ENCODE measurements at places on chromosomes 6 and 20. TPM values are rescaled to one million over a fixed set of nuclear protein-coding genes. Genes with fewer than 3 reads are reported as not detected.
A peak's percentile ranks its signal among the peaks of the same experiment; 100 is the strongest.

COL21A1 gene
- not detected for polyA plus RNA-seq

PNPLA1 gene
- not detected for polyA plus RNA-seq

SRMS gene
- polyA plus RNA-seq: not detected

TNNC2 gene
- polyA plus RNA-seq: 0.36 TPM

DNA sequence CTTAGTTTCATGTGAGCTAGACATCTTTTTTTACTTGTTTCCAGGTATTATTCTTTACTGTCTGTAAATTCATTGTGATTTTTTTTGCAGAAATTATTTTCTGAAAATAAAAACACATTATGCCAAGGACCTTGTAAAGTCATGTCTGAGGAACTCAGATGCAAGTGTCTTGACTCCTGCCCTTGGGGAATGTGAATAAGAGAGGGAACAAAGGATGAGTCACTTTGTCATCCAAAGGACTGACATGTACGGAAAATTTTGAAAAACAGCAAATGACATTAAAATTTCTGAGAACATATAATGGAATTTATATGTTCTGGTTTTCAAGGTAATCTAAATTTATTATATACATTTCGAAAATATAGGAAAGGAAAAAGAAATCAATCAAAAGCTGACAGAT, 660.4 kb downstream of the CD109 start:
- no peak for DNase-seq

DNA sequence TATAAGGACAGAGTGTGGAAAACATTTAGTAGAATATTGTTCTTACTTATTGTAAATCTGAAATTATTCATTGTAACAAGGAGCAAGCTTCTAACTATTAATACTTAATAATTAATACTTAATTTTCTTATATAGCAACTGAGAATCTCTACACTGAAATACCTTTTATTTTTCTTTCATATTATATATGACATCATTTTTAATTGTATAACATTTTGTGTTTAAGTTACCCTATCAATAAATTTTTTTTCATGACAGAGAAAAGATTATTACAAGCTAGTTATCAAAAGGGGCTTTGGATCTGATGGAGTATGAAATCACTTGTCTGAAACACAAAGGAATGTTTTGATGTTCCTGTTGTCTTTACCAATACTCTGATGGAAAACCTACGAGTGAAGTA, 72.2 kb upstream of the CNKSR3 start:
- DNase-seq: no peak

- no peak for DNase-seq
Measured at GRCh38 chr20:24453869-24454268, 15.6 kb upstream of the SYNDIG1 start.

DNA sequence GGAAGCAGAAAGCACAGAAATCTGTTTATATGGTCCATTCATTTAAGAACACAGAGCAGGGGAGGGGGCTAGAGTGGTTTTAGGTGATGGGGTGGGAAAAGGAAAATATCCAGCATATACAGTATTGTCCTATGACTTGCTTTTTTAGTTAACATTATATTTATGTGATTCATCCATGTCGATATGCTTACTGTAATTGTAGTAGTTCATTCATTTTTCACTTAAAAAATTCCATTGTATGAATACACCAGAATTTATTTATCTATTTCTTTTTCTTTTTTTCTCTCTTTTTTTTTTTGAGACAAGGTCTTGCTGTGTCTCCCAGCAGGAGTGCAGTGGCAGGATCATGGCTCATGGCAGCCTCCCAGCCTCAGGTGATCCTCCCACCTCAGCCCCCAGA, 9.6 kb upstream of the PRIM2 start:
- no peak for DNase-seq

DNA sequence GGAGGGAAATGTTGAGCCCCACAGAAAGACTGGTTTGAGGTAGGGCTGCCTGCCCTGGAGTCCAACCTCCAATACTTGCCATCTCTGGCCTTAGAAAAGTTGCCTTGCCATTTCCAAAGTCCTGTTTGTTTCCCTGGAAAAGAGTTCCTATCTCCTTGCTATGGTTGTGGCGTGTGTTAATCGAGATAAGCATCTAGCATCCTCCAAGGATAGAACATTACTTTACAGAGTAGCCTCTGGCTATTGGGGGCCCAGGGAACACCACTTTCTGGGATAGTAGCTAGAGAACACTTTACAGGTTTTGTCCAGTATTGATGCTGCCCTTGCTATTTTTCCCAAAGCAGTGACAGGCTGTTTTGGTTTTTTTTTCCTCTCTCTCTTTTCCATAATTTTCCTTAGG, 57.4 kb upstream of the SASH1 start:
- DNase-seq: no peak

DNA sequence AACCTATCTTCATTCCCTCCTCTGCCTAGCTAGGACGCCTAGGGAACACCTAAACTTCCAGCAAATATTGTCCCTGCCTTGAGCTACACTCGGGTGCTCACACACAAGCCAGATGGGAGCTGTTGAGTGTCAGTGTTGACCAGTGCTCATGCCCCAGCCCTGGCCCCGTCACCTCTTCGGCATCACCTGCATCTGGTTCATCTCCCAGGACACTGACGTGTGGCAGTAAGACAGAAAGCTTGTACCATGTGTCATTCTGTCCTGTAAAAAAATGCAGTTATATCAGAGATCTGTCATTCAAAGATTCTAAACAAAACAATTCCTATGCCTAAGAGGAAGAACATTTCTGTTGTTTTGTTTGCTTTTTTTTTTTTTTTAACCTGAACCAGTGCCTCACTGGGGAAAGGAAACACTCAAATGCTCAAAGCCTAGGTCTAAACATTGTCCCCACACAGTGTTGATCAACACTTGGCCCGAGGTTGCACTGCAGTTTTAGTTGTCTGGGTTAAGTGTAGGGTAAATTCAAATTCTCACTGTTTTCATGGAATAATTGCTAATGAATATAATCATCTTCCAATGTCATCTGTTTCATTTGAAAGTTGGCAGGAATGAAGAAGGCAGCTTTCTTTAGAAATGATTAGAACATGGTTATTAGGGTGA, 102.7 kb upstream of the SASH1 start:
- no peak for DNase-seq

DNA sequence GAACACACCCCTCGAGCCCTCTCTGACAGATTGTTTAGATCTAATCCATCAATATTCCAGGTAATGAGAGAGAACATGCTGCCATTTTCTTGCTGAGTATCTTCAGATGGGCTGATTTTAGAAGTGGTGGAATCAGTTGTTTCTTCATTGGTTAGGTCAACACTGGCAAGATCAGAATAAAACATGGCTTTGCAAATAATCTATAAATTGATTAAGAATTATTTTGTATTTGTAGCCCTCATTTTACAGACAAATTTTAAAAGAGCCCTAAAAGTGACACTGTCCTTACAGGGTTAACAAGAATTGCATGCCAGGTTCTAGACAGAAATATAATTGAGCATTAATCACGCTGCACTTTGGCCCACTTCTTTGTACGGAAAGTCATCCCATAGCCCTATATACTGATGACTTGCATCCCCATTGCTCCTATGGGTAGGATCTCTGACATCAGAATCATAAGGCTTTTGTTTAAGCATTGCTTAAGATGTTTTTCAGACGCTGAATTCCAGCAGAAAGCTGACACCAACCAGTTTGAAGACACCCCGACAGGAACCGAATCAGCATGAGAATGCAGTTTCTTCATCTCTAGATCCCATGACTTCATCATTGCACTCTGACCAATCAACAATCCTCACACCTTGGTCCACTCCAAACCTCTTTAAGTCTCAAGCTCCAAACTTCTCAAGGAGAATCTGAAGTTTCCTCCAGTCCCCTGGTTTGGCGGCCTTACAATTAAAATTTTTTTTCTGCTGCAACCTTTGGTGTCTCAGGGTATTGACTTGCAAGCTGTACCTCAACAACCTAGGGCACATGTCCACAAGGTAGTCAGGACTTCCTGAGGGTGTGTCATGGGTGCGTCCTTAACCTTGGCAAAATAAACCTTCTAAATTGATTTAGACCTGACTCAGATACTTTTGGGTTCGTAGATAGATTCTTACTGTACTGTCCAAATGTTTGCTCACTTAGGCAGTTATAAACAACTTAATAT, 7.8 kb downstream of the TDP2 start:
- no peak for DNase-seq

GRCh38 chr20:25685276-25686080, 11.2 kb downstream of the ZNF337 start:
- no peak for DNase-seq

- no peak for DNase-seq
Measured at GRCh38 chr6:162251257-162251656, 476.3 kb downstream of the PRKN start.

DNA sequence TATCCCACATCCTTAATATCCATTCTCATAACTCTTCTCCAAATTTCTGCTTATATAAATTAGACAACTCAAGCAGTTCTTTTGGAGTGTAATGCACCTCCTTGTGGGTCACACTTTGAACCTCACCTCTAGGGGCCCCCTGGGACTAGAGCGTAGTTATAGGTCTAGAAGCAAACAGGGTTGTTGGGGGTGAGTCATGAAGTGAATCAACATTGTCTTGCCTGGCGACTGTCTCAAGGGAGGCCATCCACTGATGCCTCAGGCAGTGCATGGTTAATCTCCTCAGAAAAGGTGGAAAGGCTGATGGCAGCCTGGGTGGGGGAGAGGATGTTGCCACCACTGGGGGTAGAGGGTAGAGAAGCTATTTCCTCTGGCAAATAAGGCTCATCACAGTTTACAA, 129.1 kb downstream of the TNFRSF21 start:
- no peak for DNase-seq

GRCh38 chr6:166419286-166419685, 36.5 kb upstream of the MPC1 start:
- DNase-seq: peak; percentile 83

- no peak for DNase-seq
Measured at GRCh38 chr6:144912474-144912873, 627.3 kb downstream of the UTRN start.

- DNase-seq: no peak
Measured at GRCh38 chr6:35061102-35061615, 80.0 kb downstream of the TCP11 start.

GRCh38 chr6:20238688-20239587, 26.7 kb upstream of the MBOAT1 start:
- no peak for DNase-seq
